ENCODE measurements at places on chromosomes 3 and 15.

DNA sequence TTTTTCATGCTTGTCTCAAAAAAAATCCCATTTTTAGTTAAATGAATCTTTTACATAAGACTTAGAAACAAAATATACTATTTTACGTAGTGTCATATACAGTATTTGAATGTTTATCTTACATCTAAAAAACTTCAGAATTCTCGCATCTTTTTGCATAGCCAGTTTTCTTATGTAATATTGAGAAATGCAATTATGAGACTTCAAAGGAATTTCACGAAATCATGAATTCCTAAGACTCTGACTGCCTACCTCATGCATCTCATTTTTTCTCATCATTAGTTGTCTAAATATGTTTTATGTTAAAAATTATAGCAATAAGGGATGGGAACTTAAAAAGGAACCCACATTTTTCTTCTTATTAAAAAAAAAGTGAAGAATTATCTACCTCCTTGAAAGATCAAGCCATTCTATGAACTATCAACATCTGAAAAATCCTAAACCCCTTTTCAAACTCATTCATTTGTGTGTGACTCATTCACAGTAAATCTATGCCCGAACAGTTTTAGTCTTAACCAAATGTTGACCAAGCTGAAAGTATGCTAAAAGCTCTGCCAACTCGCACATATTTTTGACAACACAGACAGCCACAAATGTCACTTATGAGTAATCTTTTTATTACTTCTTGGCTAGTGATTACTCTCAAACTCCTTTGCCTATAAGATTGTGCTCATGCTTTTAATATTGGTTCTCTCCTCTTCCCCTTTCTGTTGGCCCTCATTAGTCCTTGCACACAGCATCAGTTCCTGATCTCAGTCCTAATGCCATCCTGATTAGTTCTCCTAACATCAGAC is 115.9 kb downstream of the DCLK3 start:
- no peak for DNase-seq

- no peak for DNase-seq
These were observed 141.1 kb downstream of the NR1D2 start for GRCh38 chr3:24086206-24086605.

GRCh38 chr3:14150078-14150477 is 25.2 kb downstream of the TMEM43 start:
- no peak for DNase-seq

DNA sequence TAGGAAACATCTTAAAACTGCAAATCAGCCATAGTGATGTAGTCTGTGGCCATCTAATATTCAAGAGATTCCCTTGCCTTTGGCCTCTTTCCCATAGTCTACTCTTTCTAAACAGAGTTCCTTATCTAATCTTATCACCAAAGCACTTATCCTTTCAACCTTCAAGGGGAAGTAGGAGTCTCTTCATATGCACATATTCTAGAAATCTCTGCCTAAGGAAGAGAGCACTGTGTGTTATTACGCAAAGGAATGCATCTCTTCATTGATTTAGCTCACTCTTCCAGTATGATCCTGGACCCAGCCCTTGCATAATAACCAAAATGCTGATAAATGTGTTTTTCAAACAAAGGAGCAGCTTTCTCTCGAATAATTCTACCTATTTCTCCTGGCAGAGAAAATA is 253.7 kb upstream of the TPRG1 start:
- DNase-seq: no peak

GRCh38 chr3:5022187-5022965 is 43.1 kb downstream of the BHLHE40 start:
- DNase-seq: no peak

- no peak for DNase-seq
These were observed 4.9 kb downstream of the IL17RD start for GRCh38 chr3:57160076-57160764.

GRCh38 chr3:61875976-61876671 is 314.8 kb downstream of the PTPRG start:
- no peak for DNase-seq

GRCh38 chr3:127637546-127637945 is 8.6 kb downstream of the PODXL2 start:
- no peak for DNase-seq

DNA sequence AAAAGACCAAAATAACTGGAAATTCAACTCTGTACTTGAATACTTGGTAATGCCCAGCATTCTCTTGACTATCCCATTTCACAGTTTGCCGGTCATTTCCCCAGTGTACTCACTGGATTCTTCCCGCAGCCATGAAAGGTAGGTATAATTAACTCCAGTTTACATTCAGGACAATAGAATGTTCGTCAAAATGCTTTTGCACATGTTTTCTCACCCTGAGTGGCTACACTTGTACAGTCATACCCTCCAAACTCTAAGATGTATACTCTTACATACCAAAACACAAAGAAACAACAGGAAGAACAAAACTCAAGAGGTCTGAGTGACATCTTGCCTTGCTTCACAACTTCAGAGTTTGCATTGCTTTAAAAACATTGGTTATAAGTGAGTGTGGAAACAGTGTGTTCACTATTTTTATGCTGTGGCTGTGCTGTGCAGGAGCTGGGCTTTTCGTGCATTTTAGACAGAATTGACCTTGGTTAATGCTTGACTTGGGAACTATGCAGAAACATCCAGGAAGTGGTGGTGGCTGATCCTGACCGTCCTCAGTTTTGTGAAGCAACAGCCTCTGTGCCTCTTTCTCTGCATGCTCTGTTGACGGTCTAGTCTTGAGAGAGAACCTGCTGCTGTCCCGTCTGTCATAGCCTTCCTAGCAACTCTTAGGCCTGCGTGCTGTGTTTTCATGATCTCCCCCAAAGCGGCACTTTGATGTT is 90.5 kb downstream of the IGF1R start:
- no peak for DNase-seq

DNA sequence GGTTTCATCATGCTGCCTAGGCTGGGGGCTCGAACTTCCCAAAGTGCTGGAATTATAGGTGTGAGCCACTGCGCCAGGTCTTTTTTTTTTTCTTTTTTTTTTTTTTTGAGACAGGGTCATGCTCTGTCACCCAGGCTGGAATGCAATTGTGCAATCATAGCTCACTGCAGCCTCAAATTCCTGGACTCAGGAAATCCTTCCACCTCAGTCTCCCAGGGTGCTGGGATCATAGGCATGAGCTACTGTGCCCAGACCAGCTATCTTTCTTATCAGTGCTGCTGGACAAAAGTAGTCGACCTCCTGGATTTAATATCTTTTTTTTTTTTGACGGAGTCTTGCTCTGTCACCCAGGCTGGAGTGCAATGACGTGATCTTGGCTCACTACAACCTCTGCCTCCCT is 60.8 kb downstream of the TFDP2 start:
- DNase-seq: no peak

DNA sequence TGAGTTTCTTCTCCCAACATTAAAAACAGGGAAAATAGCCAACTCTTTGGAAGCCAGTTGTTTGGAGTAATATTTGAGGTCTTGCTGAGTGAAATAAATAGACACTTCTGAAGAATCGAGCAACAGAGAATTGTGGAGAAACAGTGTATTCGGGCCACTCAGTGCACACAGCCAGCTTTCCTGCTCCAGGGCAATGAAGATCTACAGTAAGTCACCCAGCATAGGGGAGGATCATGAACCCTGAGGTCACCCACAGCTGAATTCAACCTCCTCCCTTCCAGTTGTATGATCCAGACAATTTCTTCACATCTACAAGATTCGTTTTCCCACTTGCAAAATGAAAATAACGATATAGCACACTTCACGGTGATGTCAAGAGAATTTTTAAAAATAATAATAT is 161.7 kb upstream of the BCL6 start:
- no peak for DNase-seq
